ENCODE measurements at places on chromosomes 3 and 15.

DNA sequence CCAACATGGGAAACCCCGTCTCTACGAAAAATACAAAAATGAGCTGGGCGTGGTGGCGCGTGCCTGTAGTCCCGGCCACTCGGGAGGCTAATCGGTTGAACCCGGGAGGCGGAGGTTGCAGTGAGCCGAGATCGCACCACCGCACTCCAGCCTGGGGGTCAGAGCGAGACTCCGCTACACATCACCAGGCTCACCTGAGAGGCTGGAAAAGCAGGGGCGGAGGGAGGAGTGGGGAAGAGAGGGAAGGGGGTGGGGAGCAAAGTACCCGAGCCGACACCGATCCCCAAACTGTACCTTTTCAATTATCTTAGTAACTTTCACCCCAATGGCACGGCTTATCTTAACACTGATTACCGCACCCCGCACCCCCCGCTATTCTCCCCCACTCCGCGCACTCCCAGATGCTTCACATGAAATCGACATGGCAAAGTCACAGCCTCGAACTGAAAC lies 46.4 kb upstream of the SYNM start:
- DNase-seq = no peak

GRCh38 chr15:87355946-87356345 lies 900.6 kb downstream of the NTRK3 start:
- no peak for DNase-seq

- no peak for DNase-seq
These were observed 43.6 kb upstream of the CHRNB4 start for GRCh38 chr15:78684657-78685056.

- DNase-seq = no peak
These were observed 28.4 kb downstream of the SH3GL3 start for GRCh38 chr15:83475551-83475950.

DNA sequence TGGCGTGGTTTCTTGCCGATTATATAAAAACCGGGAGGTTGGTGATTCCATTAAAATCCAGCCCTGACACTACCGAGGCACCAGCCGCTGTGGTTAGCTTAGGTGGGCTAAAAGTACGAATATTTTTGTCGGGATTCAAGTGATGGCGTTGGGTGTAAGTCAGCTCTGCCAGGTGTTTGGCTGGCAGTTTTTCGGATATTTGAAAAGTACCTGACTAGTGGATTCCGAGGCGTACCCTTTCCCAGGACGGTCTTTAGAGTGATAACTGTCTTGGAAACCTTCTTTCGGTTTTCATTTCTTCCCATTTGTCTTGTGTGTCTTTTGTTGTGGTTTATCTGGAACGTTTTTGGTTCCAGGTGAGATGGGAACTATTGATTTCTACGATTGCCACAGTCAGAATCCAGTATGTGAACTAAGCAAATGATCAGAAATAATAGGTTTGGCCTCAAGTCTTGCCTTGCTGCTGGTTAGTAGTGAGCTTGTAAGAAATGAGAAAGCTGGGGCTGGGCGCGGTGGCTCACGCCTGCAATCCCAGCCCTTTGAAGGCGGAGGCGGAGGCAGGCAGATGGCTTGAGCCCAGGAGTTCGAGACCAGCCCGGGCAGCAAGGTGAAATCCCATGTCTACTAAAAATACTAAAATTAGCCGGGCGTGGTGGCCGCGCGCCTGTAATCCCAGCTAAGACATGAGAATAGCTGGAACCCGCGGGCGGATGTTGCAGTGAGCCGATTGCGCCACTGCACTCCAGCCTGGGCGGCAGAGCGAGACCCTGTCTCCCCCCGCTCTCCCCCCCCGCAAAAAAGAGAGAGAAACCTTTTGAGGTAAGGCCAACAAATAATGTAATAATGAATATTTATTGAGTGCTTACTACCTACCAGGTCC lies 1.4 kb downstream of the FYTTD1 start:
- peak; percentile 36 for DNase-seq

GRCh38 chr3:71146673-71147072 lies 436.9 kb downstream of the FOXP1 start:
- DNase-seq = no peak

DNA sequence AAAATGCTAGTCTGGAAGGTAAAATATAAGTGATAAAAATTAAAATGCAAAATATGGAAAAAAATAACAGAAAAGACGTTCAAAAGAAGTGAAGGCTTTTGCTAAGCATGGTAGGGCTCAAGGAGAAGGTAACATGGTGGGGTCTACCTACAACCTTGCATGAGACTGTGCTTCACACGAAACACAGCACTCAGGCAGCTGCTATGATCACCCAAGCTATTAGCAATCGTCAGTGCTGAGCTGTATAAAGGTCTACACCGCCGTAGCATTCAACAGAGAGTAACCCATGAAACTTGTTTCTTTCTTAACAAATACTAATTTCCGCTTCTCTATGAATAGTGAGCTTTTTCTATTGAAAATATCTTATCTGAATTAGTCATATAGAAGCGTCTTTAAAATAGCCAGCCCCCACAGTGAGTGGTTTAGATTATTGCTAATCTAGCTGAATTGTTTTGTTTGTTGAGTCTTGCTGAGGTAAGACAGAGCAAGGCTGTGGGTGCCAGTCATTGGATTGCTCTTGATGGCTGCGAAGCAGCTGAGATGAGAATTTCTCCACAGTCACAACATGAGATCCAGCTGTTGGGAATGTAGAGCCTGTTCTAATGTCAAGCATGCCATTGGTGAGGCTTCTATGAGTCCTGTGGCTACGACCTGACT lies 230.0 kb downstream of the KLF13 start:
- no peak for DNase-seq

DNA sequence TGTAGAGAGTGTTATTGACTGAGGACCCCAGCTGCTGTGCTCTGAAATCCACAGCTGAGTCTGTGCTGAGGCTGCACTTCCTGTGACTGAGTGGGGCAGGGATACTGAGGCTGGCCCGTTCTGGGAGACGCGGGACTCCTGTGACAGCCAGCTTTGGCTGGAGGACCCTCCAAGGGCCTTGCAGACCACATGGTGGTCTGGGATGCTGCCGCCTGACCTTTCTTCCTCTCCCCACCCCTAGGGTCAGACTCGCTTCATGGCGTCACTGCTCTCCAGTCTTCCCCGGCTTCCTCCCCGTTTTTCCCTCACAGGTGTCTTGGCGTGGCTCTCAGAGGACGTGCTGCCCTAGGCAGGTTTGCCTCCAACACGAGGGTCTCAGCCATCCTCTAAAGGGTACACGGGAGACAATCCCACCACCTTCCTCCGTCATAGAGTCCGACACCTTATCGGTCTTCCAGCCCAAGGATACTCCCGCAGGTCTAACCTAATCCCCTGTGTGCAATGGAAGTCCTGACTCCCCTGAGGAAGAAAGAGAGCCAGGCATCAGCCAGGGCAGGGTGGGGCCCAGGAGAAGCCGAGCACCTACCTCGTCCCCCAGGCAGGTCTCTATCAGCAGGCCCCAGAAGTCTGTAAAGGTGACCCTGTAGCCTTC lies 19.9 kb upstream of the EHD4 start:
- no peak for DNase-seq

- DNase-seq = no peak
These were observed 504.6 kb downstream of the FOXP1 start for GRCh38 chr3:71078723-71079525.

- no peak for DNase-seq
These were observed 37.9 kb downstream of the MYO5C start for GRCh38 chr15:52257734-52258062.

GRCh38 chr3:129747992-129748391 lies 141.5 kb upstream of the PLXND1 start:
- no peak for DNase-seq
